Fibroblast of skin of scalp (primary cell): ENCODE measurements at places on chromosomes 2 and 18.

- DNase-seq: no peak
Measured at GRCh38 chr2:71842744-71843143, 304.9 kb downstream of the CYP26B1 start.

DNA sequence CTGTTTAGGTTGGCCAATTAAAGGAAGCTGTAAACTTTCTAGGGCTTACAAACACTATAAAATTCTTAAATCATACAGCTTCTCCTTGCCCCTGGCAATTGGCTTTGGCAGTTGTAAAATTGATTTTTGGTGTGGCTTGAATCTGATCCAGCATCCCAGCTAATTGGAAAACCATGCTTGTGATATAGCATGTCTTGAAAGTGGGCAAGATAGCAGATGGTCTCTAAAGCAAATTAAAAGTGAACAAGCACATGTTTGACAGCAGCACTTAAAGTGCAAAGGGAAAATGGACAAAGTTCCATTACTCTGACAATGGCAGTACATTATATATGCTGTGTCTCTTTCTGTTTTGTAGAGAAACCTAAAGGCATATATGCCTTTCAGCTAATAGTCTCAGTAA lies 302.9 kb upstream of the NXPH2 start:
- DNase-seq: no peak

- DNase-seq: no peak
Measured at GRCh38 chr2:69943843-69944525, 17.4 kb downstream of the ASPRV1 start.

DNA sequence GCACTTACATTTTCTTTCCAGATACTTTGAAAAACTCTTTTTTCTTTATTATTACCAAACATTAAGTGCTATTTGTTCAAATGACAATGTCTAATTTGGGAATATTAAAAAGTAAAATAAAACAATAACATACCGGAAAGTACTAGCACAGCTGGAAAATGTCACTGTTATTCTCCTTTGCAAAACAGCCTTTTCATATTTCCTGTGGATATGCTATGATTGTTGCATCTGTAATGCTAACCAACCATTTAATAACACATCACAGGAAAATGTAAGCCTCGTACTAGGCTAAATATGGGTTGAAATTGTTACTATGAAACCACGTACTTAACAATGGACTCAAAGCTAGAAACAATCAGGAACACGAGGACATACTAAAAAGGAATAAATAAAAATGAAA lies 298.1 kb downstream of the CBLN2 start:
- DNase-seq: no peak

DNA sequence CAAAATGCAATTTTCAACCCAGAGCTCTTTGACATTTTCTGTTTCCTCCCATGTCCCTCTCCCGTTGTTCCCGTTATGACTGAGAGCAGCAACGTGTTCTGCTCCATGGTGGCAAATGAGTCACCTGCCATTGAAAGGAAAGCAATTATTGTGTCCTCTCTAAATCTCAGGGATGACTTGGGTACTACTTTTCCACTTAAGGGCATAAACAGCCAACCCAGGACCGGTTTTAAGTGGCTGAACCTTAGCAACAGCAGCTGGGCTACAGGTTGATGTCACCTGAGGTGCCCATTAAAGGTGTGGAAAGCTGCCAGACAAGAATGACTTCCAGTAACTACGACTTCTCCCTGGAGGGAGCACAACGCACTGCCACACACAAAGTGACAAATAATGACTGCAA lies 236.8 kb downstream of the NCKAP5 start:
- no peak for DNase-seq

DNA sequence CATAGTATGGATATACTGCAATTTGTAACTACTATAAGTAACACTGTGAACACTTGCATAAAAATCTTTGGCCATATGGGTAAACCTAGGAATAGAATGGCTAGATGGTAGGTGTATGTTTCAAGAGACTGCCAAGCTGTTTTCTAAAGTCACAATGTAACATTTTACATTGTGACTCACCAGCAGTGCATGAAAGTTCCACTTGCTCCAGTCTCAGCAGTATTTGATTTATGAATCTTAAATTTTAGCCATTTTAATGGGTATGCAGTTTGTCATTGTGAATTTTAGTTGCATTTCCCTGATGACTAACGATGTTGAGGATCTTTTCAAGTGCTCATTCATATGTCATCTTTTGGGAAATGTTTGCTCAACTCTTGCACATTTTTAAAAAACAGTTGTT lies 86.1 kb downstream of the FARSB start:
- DNase-seq: no peak

GRCh38 chr18:8041526-8042111 lies 474.5 kb downstream of the PTPRM start:
- no peak for DNase-seq

- no peak for DNase-seq
Measured at GRCh38 chr2:197134206-197134605, 176.4 kb downstream of the ANKRD44 start.

GRCh38 chr2:38160516-38160915 lies 84.6 kb upstream of the CYP1B1 start:
- DNase-seq: no peak

DNA sequence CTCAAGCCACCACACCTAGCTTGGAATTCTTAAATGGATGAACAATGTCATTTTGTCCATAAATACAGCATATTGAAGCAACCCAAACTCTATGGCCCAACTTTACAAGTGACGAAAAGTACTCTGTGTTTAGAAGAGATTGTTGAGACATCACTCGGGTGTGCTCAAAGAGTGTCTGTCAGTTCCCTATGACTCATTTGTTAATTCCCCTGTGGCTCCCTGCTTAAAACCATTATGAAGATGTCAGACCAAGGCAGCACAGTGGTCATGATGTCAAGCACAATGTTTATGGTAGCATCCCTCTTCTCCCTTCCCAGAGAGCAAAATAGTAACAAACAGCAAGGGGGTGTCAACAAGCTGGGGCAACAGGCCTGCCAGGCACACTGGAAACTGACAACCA lies 3.0 kb downstream of the LYG1 start:
- peak; percentile 51 for DNase-seq

DNA sequence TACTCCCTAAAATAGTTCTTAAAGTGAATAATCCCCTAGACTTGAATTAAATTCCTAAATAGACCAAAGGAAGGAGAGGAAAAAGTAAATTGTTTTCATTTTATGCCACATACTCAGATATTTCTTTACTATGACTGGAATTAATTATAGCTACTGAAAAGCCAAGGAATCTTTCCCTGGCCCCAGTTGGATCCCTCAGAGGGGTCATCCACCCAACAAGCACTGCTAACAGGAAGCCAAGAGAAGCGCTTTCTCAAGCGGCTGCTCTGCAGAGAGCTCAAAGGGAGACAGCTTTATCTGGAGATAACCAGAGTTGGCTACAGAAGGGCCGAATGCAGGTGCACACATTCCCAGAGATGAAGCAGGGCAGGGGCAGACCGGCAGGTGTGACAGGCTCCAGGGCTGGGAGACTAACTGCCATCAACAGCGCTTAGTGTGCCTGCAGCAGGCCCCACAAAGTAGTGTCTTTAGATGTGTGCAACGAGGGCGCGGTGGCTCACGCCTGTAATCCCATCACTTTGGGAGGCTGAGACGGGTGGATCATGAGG lies 51.1 kb downstream of the POLR1A start:
- peak; percentile 91 for DNase-seq

DNA sequence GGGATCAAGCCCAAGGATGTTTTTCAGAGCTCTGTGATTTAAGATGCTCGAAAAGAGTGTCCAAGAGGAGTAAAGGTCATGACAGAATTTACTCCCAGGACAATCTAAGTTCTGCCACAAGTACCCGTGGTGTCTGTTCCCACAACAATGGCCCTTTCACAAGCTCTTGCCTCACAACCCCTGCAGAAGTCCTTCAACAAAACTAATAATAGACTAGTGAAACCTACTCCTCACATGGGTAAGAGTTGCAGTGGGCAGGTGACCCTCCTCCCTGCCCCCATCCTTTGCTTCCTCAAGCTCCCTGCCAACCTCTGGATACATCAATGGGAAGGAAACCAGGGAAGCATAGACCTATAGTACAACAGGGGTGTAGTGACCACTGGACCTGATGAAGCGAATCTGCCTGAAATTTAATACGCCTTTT lies 34.9 kb downstream of the PTCD3 start:
- no peak for DNase-seq

DNA sequence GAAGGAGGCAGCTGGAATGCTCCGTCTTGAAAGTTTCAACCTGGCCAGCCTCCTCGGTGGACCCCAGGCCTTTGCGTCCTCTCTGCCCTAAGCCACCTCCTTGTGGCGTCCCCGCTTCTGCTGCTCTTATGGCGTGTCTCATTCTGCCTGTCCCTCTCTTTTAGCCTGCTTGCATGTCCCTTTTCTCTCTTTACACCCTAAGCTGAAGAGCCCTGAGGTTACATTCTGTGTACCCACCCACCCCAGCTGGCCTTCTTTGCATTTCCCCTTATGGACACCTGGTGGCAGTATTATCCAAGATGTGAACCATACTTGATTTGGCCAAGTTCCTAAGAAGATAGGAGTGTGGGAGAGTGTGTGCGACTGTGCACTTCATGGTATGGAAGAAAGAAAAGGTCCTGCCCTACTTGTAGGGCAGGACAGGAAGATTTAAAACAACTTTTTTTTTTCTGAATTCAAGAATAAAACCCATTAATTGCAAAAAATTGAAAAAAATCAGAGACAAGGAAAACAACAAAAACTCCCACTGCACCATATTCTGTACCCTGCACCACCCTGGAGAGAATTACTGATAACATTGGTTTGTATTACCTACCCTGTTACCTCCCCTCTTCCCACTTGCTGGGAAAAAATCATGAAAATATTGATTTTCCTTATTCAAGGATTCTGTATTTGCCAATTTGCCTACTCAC lies 77.4 kb downstream of the DYSF start:
- DNase-seq: peak; percentile 56

DNA sequence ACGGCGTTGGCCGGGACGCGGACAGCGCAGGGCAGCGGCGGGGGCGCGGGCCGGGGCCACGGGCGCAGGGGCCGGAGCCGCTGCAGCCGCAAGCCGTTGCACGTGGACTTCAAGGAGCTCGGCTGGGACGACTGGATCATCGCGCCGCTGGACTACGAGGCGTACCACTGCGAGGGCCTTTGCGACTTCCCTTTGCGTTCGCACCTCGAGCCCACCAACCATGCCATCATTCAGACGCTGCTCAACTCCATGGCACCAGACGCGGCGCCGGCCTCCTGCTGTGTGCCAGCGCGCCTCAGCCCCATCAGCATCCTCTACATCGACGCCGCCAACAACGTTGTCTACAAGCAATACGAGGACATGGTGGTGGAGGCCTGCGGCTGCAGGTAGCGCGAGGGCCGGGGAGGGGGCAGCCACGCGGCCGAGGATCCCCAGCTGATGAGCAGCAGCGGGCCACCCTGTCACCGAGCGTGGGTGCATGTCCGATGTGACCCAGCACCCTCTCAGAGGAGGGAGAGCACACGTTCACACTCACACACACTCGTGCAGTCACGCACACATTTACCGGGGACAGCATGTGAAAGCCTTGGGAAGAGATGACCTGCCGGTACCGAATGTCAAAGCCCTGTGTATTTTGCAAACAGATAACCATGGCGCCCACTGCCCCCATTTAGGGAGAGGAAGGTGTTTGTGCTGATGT lies 4.2 kb downstream of the GDF7 start:
- DNase-seq: no peak
